ENCODE measurements at places on chromosomes 6 and 20.

GRCh38 chr6:40654828-40655227, 67.7 kb upstream of the LRFN2 start:
- H3K4me3 ChIP-seq, result no peak overlapping the region
- no peak overlapping the region for H3K27ac ChIP-seq
- H3K36me3 ChIP-seq, result no peaks in the 10 kb centered on the region
- no peaks in the 10 kb centered on the region for H3K4me1 ChIP-seq

GRCh38 chr6:158743033-158743651, 76.0 kb downstream of the EZR start:
- no peaks in the 10 kb centered on the region for H3K27me3 ChIP-seq
- H3K36me3 ChIP-seq, result peaks cover 8% of the 10 kb centered on the region
- H3K27ac ChIP-seq, result no peak overlapping the region
- H3K4me1 ChIP-seq, result no peaks in the 10 kb centered on the region

GRCh38 chr6:128367437-128367836, 153.0 kb downstream of the PTPRK start:
- peaks cover 37% of the 10 kb centered on the region for H3K4me1 ChIP-seq
- no peak overlapping the region for H3K4me3 ChIP-seq
- ATAC-seq, result no peak

DNA sequence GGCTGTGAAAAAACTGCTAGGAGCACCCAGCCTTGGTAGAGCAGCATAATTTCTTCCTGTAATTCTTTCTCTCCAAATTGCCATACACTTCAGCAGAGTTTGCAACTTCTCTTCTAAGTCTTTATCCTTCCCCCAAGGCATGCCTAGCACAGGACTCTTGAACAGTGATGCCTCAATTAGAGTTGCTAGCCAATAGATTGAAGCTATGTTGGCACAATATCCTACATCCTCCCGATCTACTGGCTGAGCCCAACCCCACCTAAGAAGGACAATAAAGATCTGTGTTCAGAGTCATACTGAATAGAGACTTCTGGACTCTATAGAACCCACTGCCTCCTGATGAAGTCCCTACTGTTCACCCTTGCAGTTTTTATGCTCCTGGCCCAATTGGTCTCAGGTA, at the start of gene DEFB126:
Gene DEFB126, plus strand, starts transcription at position 301 of the 400 bp plus-strand sequence. Its CDS starts 39 bp downstream, at position 340.
- ATAC-seq, result no peak
- H3K4me3 ChIP-seq, result no peak within 1 kb of the TSS
- peaks cover 19% of the 10 kb centered on the region for H3K27me3 ChIP-seq
- no peaks in the 10 kb centered on the region for H3K36me3 ChIP-seq
- H3K27ac ChIP-seq, result no peak within 1 kb of the TSS
- H3K4me1 ChIP-seq, result no peaks in the 10 kb centered on the region

GRCh38 chr6:122791310-122791679, 2.2 kb downstream of the SMPDL3A start:
- no peaks in the 10 kb centered on the region for H3K36me3 ChIP-seq
- no peak for ATAC-seq
- H3K27ac ChIP-seq, result peak overlapping the region; percentile 98
- H3K27me3 ChIP-seq, result no peaks in the 10 kb centered on the region

- no peak for ATAC-seq
- H3K4me3 ChIP-seq, result no peak overlapping the region
- H3K27ac ChIP-seq, result no peak overlapping the region
- no peaks in the 10 kb centered on the region for H3K36me3 ChIP-seq
- no peaks in the 10 kb centered on the region for H3K4me1 ChIP-seq
These were observed 8.7 kb upstream of the GMEB2 start for GRCh38 chr20:63635431-63636141.

- no peaks in the 10 kb centered on the region for H3K36me3 ChIP-seq
- no peak for ATAC-seq
- H3K27ac ChIP-seq, result no peak overlapping the region
- no peak overlapping the region for H3K4me3 ChIP-seq
These were observed 33.4 kb upstream of the TCP11 start for GRCh38 chr6:35174501-35174900.

- H3K4me3 ChIP-seq, result no peak overlapping the region
- H3K27ac ChIP-seq, result no peak overlapping the region
These were observed 42.5 kb upstream of the THBS2 start for GRCh38 chr6:169296170-169296569.

- no peaks in the 10 kb centered on the region for H3K4me1 ChIP-seq
- no peaks in the 10 kb centered on the region for H3K36me3 ChIP-seq
- no peak overlapping the region for H3K4me3 ChIP-seq
These were observed 52.9 kb upstream of the GPR31 start for GRCh38 chr6:167210375-167211294.

GRCh38 chr6:152598901-152599537, 38.1 kb downstream of the SYNE1 start:
- no peaks in the 10 kb centered on the region for H3K4me1 ChIP-seq
- no peaks in the 10 kb centered on the region for H3K36me3 ChIP-seq
- no peaks in the 10 kb centered on the region for H3K27me3 ChIP-seq
- peak overlapping the region; percentile 33 for H3K27ac ChIP-seq

DNA sequence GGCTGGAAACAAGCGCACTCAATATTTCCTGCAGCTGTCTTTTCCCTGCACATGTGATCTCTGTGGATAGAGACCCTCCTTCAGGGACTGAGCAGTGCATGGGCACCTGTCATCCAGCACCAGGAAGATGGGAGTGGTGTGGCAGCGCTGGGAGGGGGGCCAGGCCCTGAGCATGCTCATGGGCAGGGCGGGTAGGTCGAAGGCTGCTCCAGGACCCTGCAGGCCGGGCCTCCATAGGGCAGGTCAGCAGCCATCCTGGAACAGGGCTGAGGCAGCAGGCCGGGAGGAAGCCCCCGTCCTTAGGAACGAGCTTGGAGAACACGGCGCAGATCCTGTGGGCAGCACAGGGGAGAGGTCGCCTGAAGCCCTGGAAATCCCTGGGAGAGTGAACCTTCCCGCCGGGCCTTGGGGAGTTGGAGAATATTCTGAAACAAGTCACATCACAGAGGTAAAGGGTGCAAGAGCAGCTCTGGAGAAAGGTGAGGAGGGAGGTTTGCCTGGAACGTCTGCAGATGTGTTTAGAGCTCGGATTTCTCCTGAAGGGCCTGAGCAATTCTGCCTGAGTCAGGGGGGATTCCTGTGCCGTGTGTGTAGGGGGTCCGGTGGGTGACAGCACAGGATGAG, 133.2 kb downstream of the SMOC2 start:
- H3K4me1 ChIP-seq, result peaks cover 58% of the 10 kb centered on the region
- peak overlapping the region; percentile 86 for H3K27ac ChIP-seq
- H3K27me3 ChIP-seq, result no peaks in the 10 kb centered on the region
- no peak overlapping the region for H3K4me3 ChIP-seq
- H3K36me3 ChIP-seq, result no peaks in the 10 kb centered on the region

- no peaks in the 10 kb centered on the region for H3K27me3 ChIP-seq
- H3K27ac ChIP-seq, result no peak overlapping the region
These were observed 13.3 kb upstream of the FAXC start for GRCh38 chr6:99362678-99363268.

GRCh38 chr6:92617721-92618120, 801.6 kb downstream of the EPHA7 start:
- no peak overlapping the region for H3K27ac ChIP-seq
- H3K36me3 ChIP-seq, result no peaks in the 10 kb centered on the region
- H3K27me3 ChIP-seq, result no peaks in the 10 kb centered on the region
- no peak overlapping the region for H3K4me3 ChIP-seq
- no peak for ATAC-seq
